ENCODE measurements at places on chromosomes 11 and 22.

GRCh38 chr11:45063669-45064068 lies 82.8 kb upstream of the PRDM11 start:
- H3K27ac ChIP-seq, result no peak overlapping the region
- no peaks in the 10 kb centered on the region for H3K27me3 ChIP-seq
- H3K36me3 ChIP-seq, result no peaks in the 10 kb centered on the region
- H3K4me1 ChIP-seq, result no peaks in the 10 kb centered on the region
- no peak overlapping the region for H3K4me3 ChIP-seq

DNA sequence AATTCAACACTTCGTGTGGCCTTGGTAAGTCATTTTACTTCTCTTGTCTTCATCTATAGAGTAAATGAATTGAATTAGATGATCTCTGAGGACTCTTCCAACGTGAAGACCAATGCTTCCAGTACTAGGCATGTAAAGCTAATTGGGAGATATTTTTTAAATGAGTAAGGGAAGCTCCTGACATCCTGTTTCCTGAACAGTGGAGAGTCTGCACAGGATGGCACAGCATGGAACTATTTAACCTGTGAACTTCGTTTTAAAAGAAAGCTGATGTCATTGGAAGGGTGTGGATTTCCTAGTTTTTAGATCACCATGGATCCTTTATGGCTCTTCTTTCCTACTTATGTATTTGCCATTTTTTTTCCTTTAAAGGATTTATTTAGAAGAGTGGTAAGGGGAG lies 48.4 kb upstream of the HSD17B12 start:
- H3K27me3 ChIP-seq, result no peaks in the 10 kb centered on the region
- no peak for DNase-seq
- H3K4me3 ChIP-seq, result no peak overlapping the region
- no peak overlapping the region for H3K27ac ChIP-seq
- H3K4me1 ChIP-seq, result no peaks in the 10 kb centered on the region

DNA sequence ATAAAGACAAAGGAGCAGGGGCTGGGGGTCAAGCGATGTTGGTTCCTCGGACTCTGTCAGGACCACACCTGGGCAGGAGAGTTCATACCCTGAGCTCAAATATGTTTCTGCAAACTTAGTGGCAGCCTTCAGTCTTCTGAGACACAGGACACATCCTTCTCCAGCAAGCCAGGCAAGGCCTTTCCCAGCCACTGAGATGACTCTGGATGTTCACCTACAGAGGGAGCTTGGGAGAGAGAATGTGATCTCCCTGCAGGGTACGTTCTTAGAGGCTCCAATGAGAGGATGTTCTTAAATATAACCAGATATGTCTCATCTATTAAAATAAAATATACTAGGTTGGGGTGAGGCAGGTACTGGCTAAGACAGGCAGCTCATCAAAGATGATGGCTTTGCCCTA lies 461.5 kb downstream of the OPCML start:
- no peaks in the 10 kb centered on the region for H3K4me1 ChIP-seq
- DNase-seq, result no peak
- H3K4me3 ChIP-seq, result no peak overlapping the region
- H3K36me3 ChIP-seq, result no peaks in the 10 kb centered on the region

DNA sequence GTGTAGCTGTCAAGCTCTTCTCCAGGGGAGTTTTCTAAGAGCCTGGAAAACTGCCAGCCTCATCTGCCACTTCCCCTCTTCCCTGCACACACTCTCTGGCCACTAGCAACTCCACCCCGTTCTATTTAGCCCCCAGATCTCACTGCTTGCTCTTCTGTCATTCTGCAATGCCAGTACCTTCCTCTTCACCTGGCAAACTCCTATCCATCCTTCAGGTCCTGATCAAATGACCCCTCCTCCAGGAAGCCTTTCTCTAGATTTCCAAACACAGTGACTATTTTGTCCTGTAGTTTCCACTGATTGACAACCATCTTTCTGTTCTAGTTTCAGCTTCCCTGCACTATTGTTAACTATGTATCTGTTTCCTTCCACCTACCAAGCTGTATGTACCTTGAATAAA lies 437.7 kb downstream of the SOX6 start:
- H3K36me3 ChIP-seq, result no peaks in the 10 kb centered on the region
- no peak overlapping the region for H3K27ac ChIP-seq
- no peak overlapping the region for H3K4me3 ChIP-seq
- H3K4me1 ChIP-seq, result peaks cover 14% of the 10 kb centered on the region
- no peak for DNase-seq
- H3K27me3 ChIP-seq, result no peaks in the 10 kb centered on the region

DNA sequence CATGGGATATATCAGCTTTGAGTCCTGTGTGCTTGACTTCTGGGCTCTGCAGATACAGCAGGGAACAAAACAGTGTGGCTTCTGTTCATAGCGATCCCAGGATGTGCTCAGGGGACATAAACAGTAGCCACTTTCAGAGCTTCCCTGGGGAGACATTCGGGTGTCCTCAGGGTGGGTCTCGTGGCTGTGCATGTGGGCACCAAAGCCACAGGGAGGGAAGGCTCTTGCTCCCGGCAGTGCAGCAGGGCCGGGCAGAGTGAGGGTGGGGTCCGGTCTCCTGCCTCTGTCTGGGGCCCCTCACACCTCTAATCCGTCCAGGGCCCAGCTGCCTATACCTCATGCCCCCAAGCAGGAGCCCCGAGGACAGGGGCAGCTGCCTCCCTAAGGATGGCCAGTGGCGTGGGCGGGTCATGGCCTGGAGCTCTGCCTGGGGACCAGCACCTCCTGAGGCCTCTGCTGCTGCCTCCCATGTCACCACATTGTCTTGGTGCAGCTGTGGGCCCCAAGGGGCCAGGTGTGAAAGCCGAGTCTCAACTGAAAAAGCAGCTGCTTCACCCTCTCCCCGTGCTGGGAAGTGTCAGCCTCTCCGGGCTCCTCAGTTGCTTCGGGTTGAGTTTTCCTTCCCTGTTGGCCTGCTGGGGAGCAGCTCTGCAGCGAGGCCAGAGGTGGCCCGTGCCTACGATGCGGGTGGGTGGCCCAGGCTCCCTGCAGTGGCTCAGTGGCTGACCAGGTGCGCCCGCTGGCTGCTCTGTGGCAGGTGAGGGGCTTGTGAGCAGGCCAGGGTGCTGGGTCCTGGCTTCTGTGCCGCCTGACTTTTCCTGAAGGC lies 3.8 kb downstream of the TPCN2 start:
- no peaks in the 10 kb centered on the region for H3K27me3 ChIP-seq
- no peaks in the 10 kb centered on the region for H3K36me3 ChIP-seq
- no peak overlapping the region for H3K27ac ChIP-seq
- no peak for DNase-seq
- H3K4me1 ChIP-seq, result no peaks in the 10 kb centered on the region

- no peak overlapping the region for H3K27ac ChIP-seq
- DNase-seq, result no peak
These were observed 38.7 kb upstream of the CRTAM start for GRCh38 chr11:122799406-122800105.

GRCh38 chr22:27138471-27138870 lies 481.1 kb downstream of the MIAT start:
- H3K27ac ChIP-seq, result no peak overlapping the region
- DNase-seq, result no peak
- H3K27me3 ChIP-seq, result no peaks in the 10 kb centered on the region
- H3K4me3 ChIP-seq, result no peak overlapping the region

- no peaks in the 10 kb centered on the region for H3K36me3 ChIP-seq
- H3K27ac ChIP-seq, result no peak overlapping the region
These were observed 982 bp downstream of the APOBEC3H start for GRCh38 chr22:39098026-39098425.

DNA sequence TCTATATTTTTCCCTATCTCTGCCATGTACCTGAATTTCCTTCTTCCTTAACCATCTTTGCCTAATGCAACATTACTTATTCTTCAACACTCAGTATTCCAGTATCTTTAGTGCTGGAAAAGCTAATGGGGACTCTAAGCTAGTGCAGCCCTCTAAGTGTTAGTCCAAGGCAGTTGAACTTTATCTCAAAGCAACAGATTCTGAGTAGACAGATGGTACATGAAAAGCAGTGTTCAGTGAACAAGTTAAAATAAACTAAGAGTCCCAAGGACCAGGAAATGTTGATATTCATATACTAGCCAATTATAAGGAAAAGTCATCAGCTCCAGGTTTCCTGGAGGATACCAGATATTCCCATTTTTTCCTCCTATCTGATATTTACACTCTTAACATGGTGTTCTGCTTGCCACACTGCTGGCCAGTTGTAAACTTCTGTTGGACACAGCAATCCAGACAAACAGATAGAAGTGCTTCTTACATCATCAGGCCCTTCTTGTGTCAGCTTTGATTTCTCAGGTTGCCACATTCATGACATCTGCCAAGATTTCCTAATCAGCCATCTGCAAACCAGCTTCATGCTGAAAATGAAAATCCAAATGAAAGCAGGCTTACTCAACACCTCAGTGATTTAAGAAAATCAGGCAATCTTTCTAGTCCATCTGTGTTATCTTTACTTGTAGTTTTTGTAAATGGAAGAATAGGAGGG lies 255.9 kb upstream of the POU2AF2 start:
- no peaks in the 10 kb centered on the region for H3K36me3 ChIP-seq
- no peak for DNase-seq
- no peaks in the 10 kb centered on the region for H3K27me3 ChIP-seq
- no peak overlapping the region for H3K27ac ChIP-seq
- no peak overlapping the region for H3K4me3 ChIP-seq

DNA sequence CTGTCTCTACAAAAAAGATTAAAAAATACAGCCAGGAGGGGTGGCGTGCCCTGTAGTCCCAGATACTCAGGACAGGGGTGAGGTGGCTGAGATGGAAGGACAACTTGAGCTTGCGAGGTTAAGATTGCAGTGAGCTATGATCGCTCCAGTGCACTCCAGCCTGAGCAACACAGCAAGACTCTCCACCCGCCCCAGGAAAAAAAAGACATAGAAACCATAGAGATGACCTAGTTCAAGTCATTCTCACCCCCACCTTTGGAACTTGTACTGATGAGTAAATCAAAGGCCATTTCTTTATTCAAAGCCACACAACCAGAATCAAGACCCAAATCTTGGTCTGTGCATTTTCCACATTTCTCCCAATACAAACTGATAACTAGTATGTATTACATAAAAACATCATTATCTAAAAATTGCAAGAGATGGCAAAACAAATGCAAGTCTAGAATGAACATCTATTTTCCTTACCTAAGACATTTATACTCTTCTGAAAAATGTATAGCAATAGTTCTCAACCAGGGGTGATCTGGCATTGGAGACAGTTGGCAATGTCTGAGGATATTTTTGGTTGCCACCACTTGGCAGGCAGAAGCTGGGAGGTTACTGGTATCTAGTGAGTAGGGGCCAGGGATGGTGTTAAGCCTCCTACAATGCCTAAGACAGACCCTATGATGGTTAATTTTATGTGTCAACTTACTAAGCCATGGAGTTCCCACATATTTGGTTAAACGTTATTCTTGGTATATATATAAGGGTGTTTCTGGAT lies 34.6 kb downstream of the LGR4 start:
- no peak for DNase-seq
- H3K4me3 ChIP-seq, result no peak overlapping the region
- H3K27me3 ChIP-seq, result no peaks in the 10 kb centered on the region
- no peaks in the 10 kb centered on the region for H3K4me1 ChIP-seq
- no peaks in the 10 kb centered on the region for H3K36me3 ChIP-seq

DNA sequence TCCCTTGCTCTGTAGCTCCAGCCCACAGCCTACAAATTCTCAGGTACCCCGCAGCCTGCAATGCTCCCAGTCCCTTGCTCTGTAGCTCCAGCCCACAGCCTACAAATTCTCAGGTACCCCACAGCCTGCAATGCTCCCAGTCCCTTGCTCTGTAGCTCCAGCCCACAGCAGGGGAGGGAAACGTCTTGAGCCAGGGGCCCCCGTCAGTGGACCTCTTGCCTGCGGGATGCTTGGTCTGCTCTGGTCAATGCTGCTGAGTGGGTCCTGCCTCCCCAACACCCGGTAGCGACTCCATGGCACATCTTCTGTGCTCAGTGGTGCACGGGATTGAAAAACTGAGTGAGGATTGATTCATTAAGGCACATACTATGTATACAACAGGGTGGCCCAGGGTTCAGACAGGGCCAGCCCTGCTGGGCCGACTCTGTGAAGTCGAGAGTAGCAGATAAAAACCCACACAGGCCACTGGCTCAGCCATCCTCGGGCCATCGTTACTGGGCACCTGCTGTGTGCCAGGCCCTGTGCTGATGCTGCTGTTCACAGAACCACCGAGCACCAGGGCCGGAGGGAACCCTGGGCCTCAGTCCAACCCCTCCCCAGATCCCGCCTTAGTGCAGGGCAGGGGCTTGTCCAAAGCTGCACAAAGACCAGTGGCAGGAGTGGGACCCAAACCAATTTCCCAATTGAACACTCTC lies 69.7 kb downstream of the MYO7A start:
- no peaks in the 10 kb centered on the region for H3K27me3 ChIP-seq
- no peak overlapping the region for H3K4me3 ChIP-seq
- H3K36me3 ChIP-seq, result no peaks in the 10 kb centered on the region
- H3K27ac ChIP-seq, result no peak overlapping the region

GRCh38 chr11:61618978-61619377 lies 38.1 kb upstream of the SYT7 start:
- H3K4me1 ChIP-seq, result no peaks in the 10 kb centered on the region
- DNase-seq, result no peak

DNA sequence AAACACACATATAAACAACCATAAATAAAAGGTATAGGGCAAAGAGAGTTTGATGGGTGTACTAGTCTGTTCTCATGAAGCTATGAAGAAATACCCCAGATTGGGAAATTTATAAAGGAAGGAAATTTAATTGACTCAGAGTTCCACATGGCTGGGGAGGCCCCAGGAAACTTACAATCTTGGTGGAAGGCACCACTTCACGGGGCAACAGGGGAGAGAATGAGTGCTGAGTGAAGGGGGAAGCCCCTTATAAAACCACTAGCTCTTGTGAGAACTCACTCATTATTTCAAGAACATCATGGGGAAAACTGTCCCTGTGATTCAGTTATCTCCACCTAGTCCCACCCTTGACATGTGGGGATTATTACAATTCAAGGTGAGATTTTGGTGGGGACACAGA lies 385.9 kb upstream of the ANO5 start:
- H3K4me3 ChIP-seq, result no peak overlapping the region
- H3K36me3 ChIP-seq, result no peaks in the 10 kb centered on the region
- no peak for DNase-seq
- H3K27ac ChIP-seq, result no peak overlapping the region
- H3K4me1 ChIP-seq, result no peaks in the 10 kb centered on the region
- no peaks in the 10 kb centered on the region for H3K27me3 ChIP-seq

GRCh38 chr11:72525466-72525865 lies 91.1 kb upstream of the CLPB start:
- H3K4me1 ChIP-seq, result no peaks in the 10 kb centered on the region
- no peak overlapping the region for H3K27ac ChIP-seq
- H3K4me3 ChIP-seq, result no peak overlapping the region
- H3K27me3 ChIP-seq, result no peaks in the 10 kb centered on the region
- H3K36me3 ChIP-seq, result no peaks in the 10 kb centered on the region
